Stimulated activated CD8-positive, alpha-beta memory T cell treated with anti-CD3 and anti-CD28 coated beads, Interleukin-15, amount 100 ng/mL, for 48 hours (primary cell): ENCODE measurements at places on chromosomes 2 and 18.

- peak; percentile 73 for DNase-seq
Observed at GRCh38 chr2:24084386-24085199, at the start of gene TP53I3. TSS of gene TP53I3 (minus strand) at chr2:24084834. CDS start at chr2:24084326, 508 bp downstream.

GRCh38 chr2:65096948-65097347 is 33.0 kb downstream of the RAB1A start:
- DNase-seq = no peak

- DNase-seq = no peak
Observed at GRCh38 chr2:241545523-241546473, 12.7 kb upstream of the BOK start.

- no peak for DNase-seq
Observed at GRCh38 chr2:231940795-231941194, 14.6 kb upstream of the NPPC start.

DNA sequence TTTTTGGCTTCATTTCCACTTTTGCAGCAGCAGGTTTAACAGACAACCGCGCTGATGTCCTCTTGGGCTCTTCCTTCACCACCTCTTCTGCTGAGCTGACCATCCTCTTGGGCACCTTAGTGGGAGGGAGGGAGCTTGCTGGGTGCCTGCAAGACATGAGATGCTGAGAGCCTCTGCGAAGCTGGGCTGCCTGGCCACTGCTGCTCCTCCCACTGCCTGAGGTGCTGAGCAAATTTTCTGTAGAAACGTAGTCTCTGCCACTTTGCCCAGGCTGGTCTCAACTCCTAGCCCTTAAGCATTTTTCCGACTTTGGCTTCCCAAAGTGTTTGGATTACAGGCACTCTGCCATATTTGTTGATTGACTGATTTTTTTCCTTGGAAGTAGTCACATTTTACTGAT is 422.2 kb upstream of the MC4R start:
- DNase-seq = no peak

DNA sequence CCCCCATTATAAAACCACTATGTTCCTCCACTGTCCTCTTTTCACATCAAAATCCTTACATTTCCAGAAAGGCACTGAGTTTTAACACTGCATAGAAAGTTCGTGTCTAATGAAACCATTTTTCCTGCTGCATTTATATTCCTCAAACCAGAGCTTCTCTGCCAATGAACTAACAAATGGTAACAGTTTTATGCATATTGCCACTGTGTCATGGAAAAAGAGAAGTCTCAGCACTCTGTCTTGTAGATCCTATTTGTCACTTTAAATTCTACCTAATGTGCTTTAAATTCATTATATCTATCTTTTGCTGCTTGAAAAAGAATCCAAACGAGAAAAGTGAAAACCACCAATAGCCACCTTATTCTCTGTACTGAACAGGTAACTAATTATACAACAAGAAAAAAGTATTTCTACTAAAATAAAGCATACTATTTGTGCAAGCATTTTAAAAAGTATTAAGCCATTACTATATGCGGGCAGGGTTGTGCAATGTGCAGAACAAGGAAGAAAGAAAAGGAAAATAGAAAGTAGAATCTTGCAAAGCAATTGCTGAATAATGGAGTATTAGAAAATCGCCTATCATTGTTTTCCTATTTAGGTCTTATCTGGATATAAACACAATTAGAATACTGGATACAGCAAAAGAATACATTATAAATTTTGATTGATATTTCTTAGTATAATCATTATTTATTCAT is 328.9 kb downstream of the ZEB2 start:
- DNase-seq = no peak

GRCh38 chr2:68750592-68751396 is 16.2 kb downstream of the ARHGAP25 start:
- DNase-seq = no peak

DNA sequence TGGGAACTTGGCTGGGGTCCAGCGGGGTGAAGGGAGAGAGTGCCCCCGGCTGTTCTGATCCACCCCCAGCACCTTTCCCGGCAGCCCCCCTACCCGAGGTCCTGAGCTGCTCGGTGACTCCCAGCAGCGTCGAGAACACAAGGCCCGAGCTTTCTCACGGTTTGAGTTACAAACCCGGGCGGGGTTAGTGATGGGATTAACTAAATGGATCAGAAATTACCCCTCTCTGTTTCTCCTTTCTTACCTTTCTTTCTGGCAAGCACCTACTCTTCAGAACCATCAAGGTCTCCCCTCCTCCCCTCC is 139.4 kb upstream of the GPC1 start:
- no peak for DNase-seq

GRCh38 chr2:238506371-238507068 is 79.8 kb downstream of the ASB1 start:
- DNase-seq = no peak

- no peak for DNase-seq
Observed at GRCh38 chr2:237074211-237074993, 11.3 kb upstream of the COPS8 start.

- DNase-seq = no peak
Observed at GRCh38 chr18:31596081-31596872, 4.6 kb downstream of the TTR start.
